Thoracic aorta (tissue), 2 donors: ENCODE measurements at places on chromosomes 5 and 9. TPM values are rescaled to one million over a fixed set of nuclear protein-coding genes. Genes with fewer than 3 reads are reported as not detected.

- H3K4me3 ChIP-seq, result no peak overlapping the region
- H3K27ac ChIP-seq, result no peak overlapping the region
- no peak for DNase-seq
- H3K36me3 ChIP-seq, result no peaks in the 10 kb centered on the region
Observed at GRCh38 chr5:116492776-116493175, 81.8 kb downstream of the SEMA6A start.

DNA sequence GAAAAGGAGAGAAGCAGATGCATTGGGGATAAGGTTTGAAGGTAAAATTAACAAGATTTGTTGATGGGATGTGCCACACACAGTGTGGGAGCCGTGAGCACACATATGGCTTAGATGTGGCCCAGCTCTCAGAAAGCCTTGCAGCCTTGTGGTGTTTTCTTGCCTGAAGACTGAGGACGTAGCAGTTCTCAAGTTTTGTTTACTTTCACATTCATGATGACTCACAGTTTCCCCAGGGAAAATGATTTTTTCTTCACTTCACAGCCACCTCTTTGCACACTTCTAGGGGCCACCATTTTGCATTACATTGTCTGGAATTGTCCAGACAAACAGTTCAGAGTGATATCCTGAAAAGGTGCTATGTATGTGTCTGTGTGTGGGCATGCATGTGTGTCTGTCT lies 126.2 kb downstream of the BASP1 start:
- H3K4me1 ChIP-seq, result peaks cover 15% of the 10 kb centered on the region
- no peaks in the 10 kb centered on the region for H3K27me3 ChIP-seq
- DNase-seq, result no peak
- H3K36me3 ChIP-seq, result no peaks in the 10 kb centered on the region
- H3K4me3 ChIP-seq, result no peak overlapping the region

DNA sequence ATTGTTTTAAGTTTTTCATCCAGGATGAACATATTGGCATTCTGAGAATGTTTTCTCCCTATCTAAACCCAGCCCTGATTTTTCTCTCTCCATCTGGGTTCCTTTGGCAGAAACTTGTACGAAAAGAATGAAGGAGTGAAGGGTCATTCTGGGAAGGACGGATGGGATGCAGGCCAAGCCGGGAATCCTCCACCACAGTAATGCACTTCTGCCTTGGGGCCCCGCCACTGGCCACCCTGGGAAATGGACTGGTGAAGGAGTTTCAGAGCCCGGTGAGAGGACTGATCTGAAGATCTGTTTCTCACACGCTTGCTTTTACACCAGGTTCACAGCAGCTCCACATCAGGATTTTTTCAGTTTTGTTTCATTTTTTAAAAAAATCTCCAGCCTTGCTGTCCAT lies 554.8 kb downstream of the BNC2 start:
- no peak overlapping the region for H3K27ac ChIP-seq
- H3K36me3 ChIP-seq, result no peaks in the 10 kb centered on the region
- peaks cover 13% of the 10 kb centered on the region for H3K4me1 ChIP-seq
- no peaks in the 10 kb centered on the region for H3K27me3 ChIP-seq
- no peak overlapping the region for H3K4me3 ChIP-seq
- DNase-seq, result no peak

- H3K27ac ChIP-seq, result no peak overlapping the region
- no peak overlapping the region for H3K4me3 ChIP-seq
- no peaks in the 10 kb centered on the region for H3K27me3 ChIP-seq
- peaks cover 13% of the 10 kb centered on the region for H3K4me1 ChIP-seq
Observed at GRCh38 chr5:93674138-93674537, 67.3 kb downstream of the POU5F2 start.

DNA sequence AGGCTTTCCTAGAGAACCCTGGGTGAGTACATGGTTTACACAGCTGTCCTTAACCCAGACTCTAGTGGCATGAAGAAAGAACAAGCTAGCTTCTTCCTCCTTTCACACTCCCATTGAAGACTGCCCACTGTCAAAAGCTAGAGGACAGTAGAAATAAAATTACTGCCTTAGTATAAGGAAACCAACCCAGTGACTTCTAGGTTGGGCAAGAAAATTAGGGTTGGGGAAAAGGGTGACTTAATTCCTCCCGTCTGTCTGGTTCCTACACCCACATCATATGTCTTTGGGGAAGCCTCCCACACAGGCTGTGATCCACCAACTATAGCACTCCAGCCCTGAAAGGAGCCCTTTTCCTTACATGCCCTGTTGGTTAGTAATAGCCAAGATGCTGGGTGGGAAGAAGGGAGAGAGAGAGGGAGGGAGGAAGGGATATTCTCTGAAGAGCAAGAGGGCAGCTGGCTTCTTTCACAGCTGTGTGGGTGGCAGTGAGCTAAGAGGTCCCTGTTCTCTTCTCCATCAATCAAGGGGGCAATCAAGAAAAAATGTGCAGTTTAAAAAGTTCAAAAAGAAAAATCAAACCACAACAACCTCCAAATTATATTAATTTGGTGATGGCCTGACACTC lies 21.7 kb downstream of the HBEGF start:
- H3K27ac ChIP-seq, result no peak overlapping the region
- no peak for DNase-seq
- no peak overlapping the region for H3K4me3 ChIP-seq

DNA sequence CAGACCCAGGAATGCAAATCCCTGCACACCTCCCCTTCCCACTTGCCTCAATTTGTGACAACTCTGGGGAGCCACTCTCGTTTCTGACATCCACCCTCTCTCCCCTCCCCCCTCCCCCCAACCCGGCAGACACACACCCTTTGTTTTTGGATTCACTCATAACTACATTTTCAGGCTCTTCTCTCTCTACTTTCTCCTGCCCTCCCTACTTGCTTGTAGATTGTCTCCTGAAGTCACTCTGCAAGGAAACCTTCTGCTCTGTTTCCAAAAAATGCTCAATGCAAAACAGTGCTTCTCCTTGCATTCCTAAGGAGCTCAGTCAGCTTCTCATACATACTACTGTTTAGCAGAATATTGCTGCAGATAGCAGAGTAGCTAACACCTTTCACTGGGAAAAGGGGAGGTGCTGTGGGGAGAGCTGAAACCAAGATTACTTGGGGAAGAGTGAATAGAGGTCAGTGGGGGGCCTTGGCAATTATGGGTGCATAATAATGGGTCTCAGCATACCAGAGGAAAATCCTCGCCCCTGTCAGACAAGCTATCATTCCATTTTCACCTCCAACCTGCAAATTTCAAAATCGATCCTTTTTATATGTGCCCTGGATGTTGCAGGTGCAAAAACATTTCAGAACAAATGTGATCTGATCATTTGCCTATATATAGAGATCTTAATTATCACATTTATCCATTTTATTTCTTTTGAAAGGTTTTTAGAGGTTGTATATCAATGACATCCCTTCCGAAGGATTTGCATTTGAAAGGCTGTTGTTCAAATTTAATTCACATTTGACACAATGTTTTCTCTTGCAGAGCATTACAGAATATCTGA lies 1860.7 kb upstream of the WWC1 start:
- H3K27ac ChIP-seq, result no peak overlapping the region
- no peak overlapping the region for H3K4me3 ChIP-seq
- H3K36me3 ChIP-seq, result no peaks in the 10 kb centered on the region
- no peak for DNase-seq

- no peaks in the 10 kb centered on the region for H3K4me1 ChIP-seq
- H3K36me3 ChIP-seq, result no peaks in the 10 kb centered on the region
- no peak overlapping the region for H3K4me3 ChIP-seq
- no peaks in the 10 kb centered on the region for H3K27me3 ChIP-seq
Observed at GRCh38 chr5:79030663-79031484, 38.6 kb downstream of the DMGDH start.

- peak overlapping the region; percentile 4 for H3K4me3 ChIP-seq
- no peaks in the 10 kb centered on the region for H3K27me3 ChIP-seq
- H3K4me1 ChIP-seq, result peaks cover 25% of the 10 kb centered on the region
Observed at GRCh38 chr9:134178768-134179551, 14.6 kb upstream of the RNU6ATAC start.

DNA sequence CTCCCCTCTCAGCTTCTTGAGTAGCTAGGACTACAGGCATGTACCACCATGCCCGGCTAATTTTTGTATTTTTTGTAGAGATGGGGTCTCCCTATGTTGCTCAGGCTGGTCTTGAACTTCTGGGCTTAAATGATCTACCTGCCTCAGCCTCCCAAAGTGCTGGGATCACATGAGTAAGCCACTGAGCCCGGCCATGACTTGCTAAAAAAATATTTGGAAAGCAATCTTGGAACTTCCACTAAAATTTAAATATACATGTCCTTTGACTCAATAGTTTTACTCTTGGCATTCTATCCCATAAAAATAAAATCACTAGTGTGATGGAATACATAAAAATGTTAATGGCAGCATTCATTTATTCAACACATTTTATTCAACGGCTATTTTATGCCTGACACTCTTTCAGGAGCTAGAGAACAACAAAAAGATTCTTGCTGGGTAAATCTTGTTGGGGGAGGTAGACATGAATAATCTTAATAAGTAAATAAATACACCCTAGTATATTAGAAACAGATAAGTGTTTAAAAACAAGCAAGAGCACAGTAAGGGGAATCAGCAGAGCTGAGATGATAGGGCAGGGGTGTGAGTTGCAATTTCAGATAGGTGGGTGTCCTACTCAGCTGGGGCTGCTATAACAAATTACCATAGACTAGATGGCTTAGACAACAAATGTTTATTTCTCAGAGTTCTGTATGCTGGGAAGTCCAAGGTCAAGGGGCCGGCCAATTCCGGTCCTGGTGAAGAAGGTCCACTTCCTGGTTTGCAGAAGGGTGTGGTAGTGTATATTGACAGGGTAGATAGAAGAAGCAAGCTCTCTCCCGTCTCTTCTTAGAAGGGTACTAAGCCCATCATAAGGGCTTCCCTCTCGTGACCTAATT lies 50.7 kb downstream of the KCNV2 start:
- no peak overlapping the region for H3K4me3 ChIP-seq
- H3K4me1 ChIP-seq, result no peaks in the 10 kb centered on the region
- no peaks in the 10 kb centered on the region for H3K36me3 ChIP-seq

DNA sequence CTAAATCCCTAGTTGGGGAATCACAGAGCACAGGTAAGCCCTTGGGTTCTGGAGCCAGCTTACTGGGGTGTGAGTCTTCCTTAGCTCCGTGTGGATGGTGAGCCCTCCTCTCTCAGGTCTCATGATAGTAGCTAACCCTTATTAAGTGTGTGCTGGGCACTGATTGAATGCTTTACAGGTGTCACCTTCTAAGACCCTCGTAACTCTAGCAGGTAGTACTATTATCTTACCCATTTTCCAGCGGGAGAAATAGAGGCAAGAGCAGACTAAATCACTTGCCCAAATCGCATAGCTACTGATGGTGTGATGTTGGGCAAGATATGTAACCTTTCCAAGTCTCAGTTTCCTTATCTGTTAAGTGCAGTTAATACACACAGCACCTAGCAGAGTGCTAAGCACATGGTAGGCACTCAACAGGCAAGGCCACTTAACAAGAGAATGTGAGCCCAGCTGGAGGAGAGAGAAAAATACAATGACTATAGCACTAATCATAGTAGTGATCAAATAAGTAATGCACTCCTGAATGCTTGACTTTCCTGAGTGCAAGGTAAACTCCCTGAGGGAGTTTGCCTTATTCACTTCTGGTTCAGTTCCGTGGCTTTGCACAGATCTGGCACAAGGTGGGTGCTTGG lies at the start of gene DCANP1:
Gene DCANP1, minus strand, starts transcription at position 51 of the 632 bp plus-strand sequence. CDS start 240 bp downstream, outside the sequence.
- no peak for DNase-seq
- H3K27ac ChIP-seq, result no peak within 1 kb of the TSS
- no peaks in the 10 kb centered on the region for H3K27me3 ChIP-seq
- no peak within 1 kb of the TSS for H3K4me3 ChIP-seq

GRCh38 chr9:136886610-136887597 lies 588 bp downstream of the TRAF2 start:
- DNase-seq, result no peak
- H3K4me3 ChIP-seq, result peak overlapping the region; percentile 74
- H3K27ac ChIP-seq, result peak overlapping the region; percentile 29
- H3K27me3 ChIP-seq, result no peaks in the 10 kb centered on the region
- H3K36me3 ChIP-seq, result no peaks in the 10 kb centered on the region
- H3K4me1 ChIP-seq, result peaks cover 3% of the 10 kb centered on the region

GRCh38 chr5:107321906-107322305 lies 348.8 kb downstream of the EFNA5 start:
- H3K27me3 ChIP-seq, result no peaks in the 10 kb centered on the region
- H3K36me3 ChIP-seq, result no peaks in the 10 kb centered on the region
- no peak overlapping the region for H3K4me3 ChIP-seq
- H3K27ac ChIP-seq, result no peak overlapping the region

SLC25A48 gene
- 2.8 TPM for total RNA-seq

CER1 gene
- not detected for total RNA-seq
